ENCODE measurements at places on chromosomes 11 and 22.

DNA sequence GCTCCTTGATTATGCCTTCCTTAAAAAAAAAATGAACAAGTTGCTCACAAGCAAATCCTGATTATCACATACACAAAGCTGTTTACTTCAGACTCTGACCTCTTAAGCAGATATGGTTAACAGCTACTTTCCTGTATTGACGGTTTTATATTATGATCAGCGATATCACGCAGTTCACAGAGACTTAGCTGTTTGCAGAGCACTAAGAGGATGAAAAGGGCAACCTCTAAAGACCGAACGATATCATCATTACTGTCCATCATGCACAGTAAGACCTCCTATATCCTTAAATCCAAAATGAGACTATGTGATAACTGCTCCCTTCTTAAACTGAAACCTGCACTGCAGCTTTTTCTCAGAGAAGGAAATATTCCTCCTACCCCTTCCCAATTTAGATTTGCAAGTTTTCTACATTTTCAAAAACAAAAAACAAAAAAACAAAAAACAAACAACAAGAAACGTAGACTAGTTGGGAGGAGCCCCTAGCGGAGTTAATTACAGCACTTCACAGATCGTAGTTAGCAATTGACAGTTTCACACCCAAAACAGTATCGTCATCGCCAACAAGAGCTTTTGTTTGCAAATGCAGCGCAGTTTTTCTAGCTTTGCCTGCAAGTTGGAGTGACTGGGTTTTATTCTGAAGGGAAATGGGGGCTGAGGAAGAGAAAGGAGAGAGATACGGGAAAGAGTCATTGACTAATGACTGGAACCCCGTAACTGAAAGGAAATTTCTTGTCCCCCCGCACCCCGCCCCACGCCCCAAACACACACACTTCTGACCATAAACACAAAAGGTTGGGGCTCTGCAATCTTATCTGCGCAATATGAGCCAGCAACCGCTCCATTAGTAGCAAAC is 1.2 kb downstream of the DDX6 start:
- peak; percentile 80 for DNase-seq

DNA sequence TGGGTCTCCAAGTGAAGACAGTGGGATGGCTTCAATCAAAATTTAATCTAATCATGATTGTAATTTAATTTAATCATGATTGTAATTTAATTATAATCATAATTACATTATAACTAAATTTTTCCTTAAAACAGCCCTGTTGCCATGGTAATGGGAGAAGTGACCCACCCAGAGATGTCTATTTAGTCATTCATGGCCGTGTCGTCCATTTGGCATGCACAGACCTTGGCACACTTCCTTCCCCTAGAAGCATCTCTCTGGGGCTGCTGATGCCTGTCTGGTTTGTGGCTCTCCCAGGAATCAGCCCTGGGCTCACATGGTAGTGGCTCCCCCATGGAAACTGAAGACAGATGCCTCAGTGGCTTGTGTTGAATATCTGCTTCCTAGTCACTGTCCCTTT is 27.0 kb downstream of the P4HA3 start:
- no peak for DNase-seq

GRCh38 chr22:37079158-37079557 is 27.6 kb downstream of the KCTD17 start:
- DNase-seq, result peak; percentile 35

DNA sequence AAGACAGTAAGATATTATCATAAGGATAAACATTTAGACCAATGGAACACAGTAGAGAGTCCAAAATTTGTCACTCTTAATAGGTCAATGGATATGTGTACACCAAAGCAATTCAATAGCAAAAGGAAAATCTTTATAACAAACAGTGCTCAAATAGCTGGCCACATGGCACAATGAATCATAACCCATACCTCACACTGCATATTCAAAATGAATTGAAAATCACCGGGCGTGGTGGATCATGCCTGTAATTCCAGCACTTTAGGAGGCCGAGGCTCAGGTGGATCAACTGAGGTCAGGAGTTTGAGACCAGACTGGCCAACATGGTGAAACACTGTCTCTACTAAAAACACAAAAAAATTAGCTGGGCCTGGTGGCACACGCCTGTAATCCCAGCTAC is 8.4 kb downstream of the SNX32 start:
- no peak for DNase-seq

DNA sequence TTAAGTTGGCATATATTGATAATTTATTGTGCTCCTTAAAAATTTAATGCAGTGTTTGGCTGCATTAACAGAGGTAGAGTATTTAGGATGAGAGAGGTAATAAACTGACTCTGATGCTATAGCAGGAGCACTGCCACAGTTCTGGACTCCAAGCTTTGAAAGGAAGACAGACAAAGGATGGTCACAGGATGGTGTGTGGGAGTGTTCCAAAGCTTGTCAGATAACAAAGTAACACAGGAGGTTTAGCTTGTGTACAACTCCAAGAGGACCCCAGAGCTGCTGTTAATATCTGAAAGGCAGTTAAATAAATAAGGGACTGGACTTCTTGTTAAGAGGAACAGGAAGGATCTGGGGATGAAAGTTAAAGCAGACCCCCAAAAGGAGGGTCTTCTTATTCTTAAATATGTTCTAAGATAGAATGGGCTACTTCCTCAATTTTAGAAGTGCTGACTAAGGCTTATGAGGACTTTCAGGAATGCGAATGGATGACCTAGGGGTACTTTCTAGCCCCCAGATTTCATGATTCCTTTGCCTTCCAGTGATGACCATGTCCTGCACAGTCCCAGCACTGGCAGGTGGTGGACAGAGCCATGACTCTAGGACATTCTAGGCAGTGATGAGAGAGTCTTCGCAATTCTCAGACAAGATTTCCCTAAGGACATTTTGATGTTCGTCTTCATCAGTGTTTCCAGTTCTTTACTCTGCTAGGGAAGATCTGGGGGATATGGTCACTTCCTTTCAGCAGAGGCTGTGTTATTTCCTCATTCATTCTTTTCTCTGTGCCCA is 149.1 kb upstream of the RASSF10 start:
- no peak for DNase-seq

DNA sequence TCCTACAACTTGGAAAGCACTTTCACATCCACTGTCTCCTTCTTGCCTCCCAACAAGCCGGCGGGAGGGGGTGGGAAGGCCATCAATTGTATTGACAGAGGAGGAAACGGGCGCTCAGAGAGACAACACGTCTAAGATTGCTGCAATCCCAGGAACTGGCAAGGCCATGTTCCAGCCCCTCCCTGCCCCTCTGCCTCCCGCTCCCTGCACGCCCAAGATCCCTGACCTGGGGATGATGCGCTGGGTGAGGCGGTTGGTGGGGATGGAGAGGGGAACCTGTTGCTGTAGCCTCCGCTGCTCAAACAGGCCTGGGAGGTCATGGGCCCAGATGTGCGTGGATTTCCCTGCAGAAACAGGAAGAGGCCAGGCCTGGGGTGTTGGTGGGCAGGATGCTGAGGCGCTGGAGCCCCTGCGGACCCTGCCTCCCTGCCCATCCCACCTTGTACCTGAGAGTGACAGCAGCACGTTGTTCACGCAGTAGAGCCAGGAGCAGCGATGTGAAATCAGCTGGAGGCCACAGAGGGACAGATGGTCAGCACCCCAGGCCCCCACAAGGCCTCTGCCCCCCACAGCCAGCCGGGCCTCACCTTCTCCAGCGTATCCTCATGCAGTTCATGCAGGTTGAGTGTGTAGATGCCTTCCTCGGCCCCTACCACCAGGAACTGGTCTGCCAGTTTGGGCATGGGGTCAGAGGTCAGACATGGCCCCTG is 6.8 kb downstream of the MAP4K2 start:
- DNase-seq, result no peak

GRCh38 chr11:77660947-77661346 is 23.4 kb upstream of the CLNS1A start:
- no peak for DNase-seq
